ENCODE measurements at places on chromosomes 16 and 17. TPM values are rescaled to one million over a fixed set of nuclear protein-coding genes. Genes with fewer than 3 reads are reported as not detected.

The MSLN gene
- total RNA-seq: 0.32 TPM

The DCAF7 gene
- 52.7 TPM for total RNA-seq

DNA sequence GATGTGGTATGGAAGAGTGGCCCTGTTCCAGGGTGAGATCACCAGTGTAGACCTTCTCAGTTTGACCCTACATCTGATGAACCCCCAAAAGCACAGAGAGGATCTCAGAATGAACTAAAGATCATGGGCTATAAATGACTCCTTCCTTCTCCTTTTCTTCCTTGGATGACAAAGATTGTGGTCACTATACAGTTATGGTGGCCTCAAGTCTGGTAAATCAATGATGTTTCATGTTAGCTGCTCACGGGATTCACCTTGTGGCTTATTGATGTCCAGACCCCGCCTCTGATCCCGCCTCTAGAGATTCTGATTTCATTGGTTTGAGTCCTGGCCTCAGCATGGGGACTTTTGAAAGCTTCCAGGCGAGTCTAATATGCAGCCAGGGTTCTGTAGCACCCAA lies 112.2 kb downstream of the PITPNC1 start:
- DNase-seq: no peak

GRCh38 chr17:34667656-34668055 lies 88.3 kb downstream of the TMEM132E start:
- no peak for DNase-seq

The CCL2 gene
- 99.3 TPM for total RNA-seq

The KRT17 gene
- total RNA-seq: 6.1 TPM

DNA sequence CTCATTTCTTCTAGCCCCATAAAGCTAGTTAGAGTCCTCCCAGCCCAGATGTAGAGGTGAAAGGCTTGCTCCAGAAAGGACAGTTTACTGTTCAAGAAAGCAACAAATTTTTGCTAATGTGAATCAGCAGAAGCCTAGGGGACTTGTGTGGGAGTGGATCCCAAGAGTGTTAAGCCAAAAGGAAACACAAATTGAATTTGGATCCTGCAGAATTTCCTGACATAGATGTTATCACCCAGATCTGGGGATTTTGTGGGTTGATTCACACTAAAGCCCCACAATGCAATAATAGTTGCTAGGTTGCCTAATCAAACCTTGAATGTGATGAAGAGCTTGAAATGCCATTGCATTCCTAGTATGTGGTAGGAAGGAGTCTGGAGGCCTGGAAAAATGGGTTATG lies 135.2 kb upstream of the HS3ST3A1 start:
- peak; percentile 82 for DNase-seq

The NOB1 gene
- 23.8 TPM for total RNA-seq

The SGCA gene
- total RNA-seq: 0.32 TPM

DNA sequence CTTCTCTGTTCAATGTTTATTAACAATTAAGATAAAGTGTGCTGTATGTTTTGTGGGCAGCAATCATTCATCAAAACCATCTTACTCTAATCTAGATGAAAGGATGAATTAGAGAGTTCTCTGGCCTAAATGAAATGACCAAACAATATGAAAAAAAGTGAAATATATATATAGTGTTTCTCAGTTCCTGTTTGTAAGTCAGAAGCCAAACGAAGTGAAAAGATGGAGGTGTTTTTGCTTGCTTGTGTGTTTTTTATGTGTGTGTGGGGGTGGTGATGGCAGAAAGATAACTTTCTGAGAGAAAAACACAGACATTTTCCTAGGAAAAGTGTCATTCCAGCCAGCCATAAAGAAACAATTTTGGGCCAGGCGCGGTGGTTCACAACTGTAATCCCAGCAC lies 138.6 kb downstream of the CDH8 start:
- no peak for DNase-seq

The CCL1 gene
- not detected for total RNA-seq

GRCh38 chr17:3900646-3901045 lies 7.8 kb upstream of the CAMKK1 start:
- DNase-seq: no peak

The PDIA2 gene
- 0.43 TPM for total RNA-seq

DNA sequence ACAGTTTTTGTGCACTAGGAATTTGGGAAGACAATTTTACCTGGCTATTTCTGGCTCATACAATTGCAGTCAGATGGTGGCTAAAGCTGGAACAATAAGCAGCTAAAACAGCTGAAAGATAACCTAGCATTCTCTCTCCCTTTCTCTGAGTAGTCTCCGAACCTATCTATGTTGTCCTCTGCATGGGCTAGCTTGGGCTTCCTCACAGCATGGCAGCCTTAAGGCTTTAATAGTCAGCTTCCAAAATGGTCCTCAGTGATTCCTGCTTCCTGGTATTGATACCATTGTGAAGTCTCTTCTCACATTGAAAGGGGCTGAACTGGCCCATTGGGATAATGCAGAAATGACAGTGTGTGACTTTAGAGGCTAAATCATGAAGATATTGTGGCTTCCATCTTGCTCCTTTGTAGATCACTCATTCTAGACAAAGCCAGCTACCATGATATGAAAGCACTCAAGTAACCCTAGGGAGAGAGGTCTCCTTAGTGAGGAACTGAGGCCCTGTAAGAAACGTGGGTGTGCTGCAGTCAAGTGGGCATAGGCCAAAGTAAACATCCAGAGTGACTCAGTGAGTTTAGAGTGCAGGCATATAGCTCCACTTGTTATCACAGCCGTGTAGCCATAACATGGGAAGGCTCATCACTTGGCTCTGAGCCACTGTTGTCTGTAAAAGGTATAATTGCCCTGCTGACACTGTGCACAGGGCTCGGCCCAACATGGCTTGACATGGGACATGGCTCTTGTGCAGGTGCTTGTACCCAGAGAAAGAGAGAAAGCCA lies 5.5 kb upstream of the VKORC1 start:
- DNase-seq: peak; percentile 34

DNA sequence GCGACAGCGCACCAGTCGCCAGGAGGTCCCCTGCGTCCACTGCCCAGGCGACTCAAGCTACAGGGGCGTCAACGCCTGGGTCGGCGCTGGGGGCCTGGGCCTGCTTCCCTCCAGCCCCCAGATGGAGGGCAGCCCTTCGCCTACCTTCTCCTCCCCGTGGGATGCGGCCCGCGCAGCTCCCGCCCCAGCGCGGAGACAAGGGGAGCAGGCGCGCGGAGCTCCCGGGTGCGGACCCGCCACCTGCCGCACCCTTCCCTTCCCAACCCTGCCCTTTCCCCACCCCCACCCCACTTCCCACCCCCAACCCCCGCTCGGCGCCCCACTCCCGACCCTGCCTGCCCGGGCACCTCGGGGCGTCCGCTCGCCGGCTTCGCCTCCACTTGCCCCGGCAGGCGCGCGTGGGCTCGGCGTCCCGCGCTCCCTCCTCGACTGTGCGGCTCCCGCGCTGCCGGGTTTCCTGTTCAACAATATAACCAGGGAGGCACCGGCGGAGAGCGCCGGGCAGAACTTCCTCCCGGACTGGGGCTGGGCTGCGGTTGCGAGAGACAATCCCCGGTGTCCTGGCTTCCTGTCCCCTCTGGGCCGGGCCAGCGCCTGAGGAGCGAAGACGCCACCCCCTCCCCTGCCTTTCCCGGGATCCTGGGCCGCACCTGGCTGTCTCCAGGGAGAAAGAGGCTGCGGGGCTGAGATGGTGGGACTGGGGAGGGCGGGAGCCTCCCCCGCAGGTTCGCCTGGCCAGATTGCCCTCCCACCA lies at the start of gene ARHGAP27:
ARHGAP27 (minus strand) TSS at position 466 of the 754 bp plus-strand sequence. CDS start 2,591 bp downstream, outside the sequence.
- peak; percentile 23 for DNase-seq

- DNase-seq: no peak
Measured at GRCh38 chr17:21382560-21383495, 6.7 kb downstream of the KCNJ12 start.

The SPN gene
- not detected for total RNA-seq

- DNase-seq: no peak
Measured at GRCh38 chr16:3797904-3798811, 80.8 kb upstream of the TRAP1 start.

DNA sequence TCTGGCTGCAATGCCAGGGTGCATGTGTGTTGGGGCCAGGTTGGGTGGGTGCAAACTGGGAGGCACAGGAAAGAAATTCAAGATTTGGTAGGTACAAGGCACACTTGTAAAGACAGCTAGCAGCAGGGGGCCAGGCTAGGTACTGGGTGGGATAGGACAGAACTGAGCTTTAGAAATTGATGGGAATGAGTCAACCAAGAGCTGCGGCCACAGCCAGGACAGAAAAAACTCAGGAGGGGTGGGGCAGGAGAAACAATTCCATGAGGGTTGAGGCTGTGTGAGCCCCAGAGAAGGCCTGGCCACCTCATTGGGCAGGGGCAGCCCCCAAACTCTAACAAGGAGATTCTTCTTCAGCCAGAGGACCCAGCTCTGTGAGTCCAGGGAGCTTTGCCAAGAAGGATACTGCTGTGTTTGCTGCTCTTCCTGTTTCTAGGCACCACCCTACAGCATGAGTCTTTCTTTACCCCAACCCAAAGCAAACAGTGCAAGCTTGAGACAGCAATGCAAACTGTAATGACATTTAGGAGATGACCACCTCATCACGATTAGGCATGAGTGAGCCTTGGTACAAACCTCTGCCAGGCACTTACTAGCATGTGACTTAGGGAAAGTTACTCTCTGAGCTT lies 21.3 kb upstream of the CCDC182 start:
- DNase-seq: no peak

The CFAP119 gene
- total RNA-seq: 3.2 TPM

DNA sequence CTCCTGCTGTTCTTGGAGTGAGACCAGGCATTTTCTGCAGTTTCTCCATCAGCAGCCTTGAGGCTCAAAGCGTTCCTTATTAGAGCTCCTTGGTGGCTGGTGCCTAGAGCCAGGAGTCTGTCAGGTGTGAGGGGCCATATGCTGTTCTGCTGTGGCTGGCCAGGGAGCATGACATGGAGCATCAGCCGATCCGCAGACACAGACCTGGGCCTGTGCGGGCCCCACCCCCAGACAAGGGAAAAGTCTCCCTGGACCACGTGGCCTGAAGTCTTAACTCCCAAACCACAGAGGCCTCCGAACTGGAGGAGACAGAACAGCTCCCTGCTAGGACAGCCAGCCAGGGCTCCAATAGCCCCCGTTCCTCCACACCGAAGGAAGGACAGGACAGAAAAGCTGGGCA lies 162.7 kb upstream of the CIBAR2 start:
- DNase-seq: peak; percentile 23

The ZFP3 gene
- total RNA-seq: 2.2 TPM

DNA sequence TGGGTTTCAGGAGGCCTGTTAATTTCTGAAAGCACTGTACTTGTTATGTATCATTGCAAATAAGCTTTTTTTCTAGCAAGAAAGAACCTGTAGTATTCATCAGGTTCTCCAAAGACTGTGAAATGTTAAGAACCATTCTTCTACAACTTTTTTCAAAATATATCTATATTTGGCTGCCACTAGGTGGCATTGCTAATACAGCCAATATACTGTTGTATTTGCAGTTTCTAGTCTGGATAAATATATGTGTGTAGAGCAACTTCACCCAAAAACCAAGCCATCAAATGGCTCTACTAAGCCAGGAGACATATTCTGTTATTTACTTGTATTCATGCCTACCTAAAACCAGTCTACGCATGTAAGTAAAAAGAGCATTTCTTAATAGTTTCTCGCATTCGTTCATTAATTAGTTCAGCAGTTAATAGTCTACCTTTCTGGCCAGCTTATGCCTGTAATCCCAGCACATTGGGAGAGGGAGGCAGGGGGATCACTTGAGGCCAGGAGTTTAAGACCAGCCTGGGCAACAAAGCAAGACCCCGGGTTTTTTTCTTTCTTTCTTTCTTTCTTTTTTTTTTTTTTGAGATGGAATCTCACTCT lies 39.5 kb downstream of the VMP1 start:
- peak; percentile 76 for DNase-seq

- DNase-seq: no peak
Measured at GRCh38 chr16:86052926-86053325, 154.0 kb downstream of the IRF8 start.

DNA sequence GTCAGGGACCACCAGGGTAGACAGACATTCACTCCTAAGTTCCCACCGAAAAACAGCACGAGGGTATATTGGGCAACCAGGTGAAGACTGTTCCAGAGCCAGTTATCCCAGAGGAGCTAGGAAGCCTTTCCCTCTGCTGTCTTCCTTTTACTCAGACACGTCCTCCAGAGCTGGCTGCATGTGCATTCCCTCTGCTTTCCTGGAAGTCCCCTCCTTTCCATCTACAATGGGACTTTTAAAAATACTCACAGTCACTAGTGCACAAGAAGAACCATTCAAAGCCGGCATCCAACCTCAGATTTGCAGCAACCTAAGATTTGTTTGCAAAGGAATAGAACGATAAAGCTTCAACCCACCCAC lies 32.5 kb upstream of the CRISPLD2 start:
- no peak for DNase-seq

GRCh38 chr16:87465879-87466278 lies 26.9 kb downstream of the ZCCHC14 start:
- DNase-seq: no peak

The KIFC3 gene
- total RNA-seq: 72.5 TPM

GRCh38 chr16:67249178-67250044 lies 632 bp downstream of the SLC9A5 start:
- DNase-seq: no peak

GRCh38 chr16:15055141-15056053 lies 477 bp downstream of the NTAN1 start:
- peak; percentile 53 for DNase-seq

- no peak for DNase-seq
Measured at GRCh38 chr17:77085926-77086432, 54.8 kb upstream of the SEC14L1 start.

The HEATR9 gene
- total RNA-seq: not detected
